T follicular helper cell (primary cell): ENCODE measurements at places on chromosomes 7 and 10.

- no peak for DNase-seq
Measured at GRCh38 chr10:79024720-79025198, 44.0 kb upstream of the ZMIZ1 start.

DNA sequence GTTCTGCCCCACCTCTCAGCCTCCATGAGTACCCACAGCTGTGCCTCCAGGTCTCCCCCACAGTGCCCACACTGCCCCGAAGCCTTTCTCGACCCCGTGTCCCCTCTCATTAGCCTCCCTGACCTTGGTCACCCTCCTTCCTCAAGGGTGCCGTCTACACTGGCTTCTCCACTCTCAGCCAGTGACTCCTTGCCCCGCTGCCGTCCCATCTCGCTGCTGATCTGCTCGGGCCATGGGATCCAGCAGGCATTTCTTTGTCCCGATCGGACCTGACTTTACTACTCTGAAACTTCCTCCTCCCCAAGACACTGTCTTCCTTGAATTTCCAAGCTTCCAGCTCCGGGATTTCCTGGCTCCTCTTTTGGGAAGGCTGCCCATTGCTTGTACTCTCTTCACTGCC, 31.3 kb downstream of the FKBP6 start:
- DNase-seq = no peak

DNA sequence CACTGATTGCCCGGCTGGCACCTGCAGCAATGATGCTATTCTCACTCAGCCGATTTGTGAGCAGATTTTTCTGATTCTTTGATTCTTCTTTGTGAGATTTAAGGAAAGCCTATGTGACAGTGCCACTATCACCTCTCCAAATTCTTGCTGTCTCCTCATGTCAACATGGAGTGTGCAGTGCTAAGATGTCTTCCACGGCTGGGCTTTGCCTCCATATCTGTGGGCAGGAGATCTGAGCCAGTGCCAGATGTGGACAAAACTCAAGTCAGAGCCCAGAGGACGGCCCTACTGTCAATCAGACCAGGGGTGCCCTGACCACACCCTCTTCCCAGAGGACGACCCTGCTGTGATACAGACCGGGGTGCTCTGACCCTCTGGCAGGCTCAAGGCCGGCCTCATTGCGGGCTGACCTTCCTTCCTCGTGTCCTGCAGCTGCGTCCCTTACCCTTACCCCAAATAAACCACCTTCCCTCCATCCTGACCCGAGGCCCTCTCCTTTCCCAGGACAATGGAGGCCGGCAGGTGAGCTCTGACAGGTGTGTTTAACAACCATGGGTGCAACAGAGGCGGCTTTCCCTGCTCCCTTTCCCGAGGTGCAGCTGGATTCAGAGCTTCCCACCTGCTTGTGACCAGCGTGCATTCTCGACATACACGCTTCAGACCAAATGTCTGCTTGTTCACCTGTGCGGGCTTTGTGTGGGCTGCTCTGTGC, 221.4 kb downstream of the ADARB2 start:
- DNase-seq = no peak

GRCh38 chr7:43337191-43337590, 224.7 kb downstream of the HECW1 start:
- DNase-seq = no peak

GRCh38 chr10:51733057-51733456, 33.7 kb upstream of the CSTF2T start:
- DNase-seq = no peak

DNA sequence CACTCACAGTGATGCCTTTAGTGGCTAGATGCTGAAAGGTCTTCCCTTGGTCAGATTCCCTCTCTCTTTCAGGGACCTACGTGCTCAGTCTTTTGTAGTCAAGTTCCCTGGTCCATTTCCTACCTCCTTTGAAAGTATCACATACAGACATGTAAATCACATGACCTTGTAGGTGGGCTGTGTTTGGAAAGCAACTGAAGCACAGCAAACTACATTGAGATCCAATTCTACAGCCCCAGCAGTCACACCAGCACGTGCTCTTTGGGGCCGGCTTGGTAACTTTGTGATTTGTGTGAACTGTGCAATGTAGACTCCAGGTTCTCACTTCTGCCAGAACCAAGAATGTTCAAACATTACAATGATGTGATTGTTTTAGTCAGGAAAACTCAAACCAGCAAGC, 89.7 kb upstream of the PLPP4 start:
- DNase-seq = no peak

DNA sequence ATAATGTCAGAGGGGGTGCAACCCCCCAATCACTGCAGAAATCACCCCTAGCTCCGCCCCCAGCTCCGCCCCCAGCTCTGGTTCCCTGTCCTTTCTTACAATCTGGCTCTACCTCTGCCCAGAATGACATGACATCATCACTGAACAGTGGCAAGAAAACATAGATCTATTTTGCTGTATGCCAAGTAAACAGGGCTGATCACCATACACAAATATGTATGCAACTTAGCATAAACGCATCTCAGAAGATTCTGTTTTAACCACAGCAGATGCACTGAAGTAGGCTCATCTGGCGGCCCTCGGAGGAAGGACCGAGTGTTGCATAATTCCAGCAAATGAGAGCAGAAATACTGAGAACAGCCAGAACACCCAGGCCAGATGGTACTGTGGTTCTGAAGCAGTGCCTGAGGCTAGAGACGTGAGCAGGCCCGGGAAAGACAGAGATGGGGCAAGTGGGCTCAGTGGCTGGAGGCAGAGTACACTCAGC, 293.3 kb upstream of the KLF14 start:
- peak; percentile 46 for DNase-seq

DNA sequence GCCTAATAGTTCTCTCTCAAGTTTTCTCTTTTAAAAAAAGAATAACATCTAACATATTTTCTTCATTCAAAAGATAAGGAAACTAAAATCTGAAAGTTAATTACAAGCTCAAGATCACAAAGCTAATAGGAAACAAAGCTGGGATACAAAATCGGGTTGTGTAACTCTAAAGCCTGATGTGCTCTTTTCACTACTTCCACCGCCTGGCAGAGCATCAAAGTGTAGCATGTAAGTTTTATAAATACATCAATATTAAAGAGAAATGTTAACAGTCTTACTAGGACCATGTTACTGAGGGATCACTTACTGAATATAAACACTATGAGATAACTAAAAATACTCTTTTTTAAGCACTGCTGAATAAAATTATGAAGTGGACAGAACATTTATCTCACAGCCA, 97.2 kb downstream of the KMT2C start:
- no peak for DNase-seq

DNA sequence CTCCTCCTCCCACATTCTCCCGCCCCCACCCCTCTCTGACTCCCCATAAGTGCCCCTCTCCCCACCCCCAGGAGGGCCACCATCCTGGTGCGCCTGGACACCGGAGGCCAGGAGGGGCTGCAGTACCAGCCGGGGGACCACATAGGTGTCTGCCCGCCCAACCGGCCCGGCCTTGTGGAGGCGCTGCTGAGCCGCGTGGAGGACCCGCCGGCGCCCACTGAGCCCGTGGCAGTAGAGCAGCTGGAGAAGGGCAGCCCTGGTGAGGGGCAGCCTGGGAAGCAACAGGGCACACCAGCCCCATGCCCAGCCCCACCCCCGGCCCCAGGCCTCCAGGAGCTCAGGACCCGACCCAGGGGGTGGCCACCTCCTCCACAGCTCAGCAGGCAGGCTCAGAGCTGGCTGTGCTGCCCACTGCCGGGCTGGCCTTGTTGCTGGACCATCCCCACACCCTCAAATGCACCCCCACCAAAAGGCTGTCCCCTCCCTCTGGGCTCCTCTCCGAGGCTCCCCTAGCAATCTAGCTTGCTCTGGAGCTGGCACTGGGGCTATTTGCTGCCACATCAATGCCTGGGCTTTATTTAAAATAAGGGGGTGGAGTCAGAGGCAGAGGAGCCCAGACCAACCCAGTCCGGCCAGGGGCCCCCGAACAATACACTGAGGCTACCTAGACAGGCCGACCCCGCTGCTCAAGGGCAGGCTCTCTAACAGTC, 14.8 kb downstream of the ATG9B start:
- no peak for DNase-seq

- peak; percentile 55 for DNase-seq
Measured at GRCh38 chr10:29735628-29736365, 101.0 kb upstream of the SVIL start.

- no peak for DNase-seq
Measured at GRCh38 chr7:25951414-25952260, 200.4 kb upstream of the NFE2L3 start.

DNA sequence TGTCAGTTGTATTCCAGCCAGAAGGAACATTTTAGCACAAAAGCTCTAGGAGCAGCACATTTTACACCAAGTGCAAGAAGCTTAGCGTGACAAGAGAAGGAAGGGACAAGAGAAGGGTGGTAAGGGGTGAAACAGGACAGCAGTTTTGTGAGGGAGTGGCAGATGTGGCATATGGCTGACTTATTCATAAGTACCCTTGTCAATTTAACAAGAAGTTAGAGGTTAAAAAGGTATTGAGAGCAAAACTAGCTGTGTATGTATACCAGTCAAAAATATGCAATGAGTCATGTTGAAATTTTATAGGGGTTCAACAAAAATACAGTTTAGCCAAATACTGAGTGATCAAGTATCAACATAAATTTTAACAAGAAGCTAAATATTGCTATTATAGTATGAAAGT, 561.5 kb upstream of the POT1 start:
- no peak for DNase-seq

DNA sequence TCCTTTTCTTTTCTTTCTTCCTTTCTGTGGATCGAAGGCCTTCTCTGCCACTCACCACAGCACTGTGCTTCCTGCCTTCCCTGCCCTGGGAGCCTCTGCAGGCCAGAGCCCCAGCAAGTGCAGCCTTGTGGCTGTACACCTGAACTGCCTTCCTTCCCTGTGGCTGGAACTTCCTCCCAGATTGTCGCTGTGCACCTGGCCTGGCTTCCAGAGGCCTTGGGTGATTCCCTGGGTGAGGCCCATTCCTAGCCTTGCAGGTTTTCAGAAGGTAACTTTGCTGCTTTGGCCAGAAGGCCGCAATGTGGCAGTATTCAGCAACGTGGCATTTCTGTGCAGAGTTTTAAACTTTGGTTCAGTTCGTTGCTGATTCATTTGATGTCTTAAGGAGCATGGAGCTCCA, 50.1 kb upstream of the RASGEF1A start:
- no peak for DNase-seq

DNA sequence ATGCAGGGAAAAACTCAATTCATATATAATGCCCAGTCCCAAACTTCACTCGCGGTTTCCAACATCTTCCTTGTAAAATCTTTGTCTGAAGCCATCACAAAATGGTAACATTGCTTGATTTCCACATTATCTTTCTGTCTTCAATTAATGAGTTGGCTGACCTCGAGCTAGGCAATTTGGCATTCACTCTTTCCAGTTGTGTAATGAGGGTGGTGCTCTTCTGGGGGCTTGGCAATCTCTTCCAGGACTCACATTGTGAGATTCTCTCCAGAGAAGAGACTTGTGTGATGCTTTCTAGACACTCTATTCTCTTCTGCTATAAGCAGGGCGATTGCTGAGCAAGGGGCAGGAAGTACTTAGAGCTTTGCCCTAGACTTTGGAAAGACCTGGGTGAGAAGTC, 179.5 kb downstream of the JCAD start:
- no peak for DNase-seq

- no peak for DNase-seq
Measured at GRCh38 chr7:26153823-26154783, 2.1 kb downstream of the NFE2L3 start.

- DNase-seq = no peak
Measured at GRCh38 chr10:63712717-63713115, 191.5 kb downstream of the REEP3 start.

DNA sequence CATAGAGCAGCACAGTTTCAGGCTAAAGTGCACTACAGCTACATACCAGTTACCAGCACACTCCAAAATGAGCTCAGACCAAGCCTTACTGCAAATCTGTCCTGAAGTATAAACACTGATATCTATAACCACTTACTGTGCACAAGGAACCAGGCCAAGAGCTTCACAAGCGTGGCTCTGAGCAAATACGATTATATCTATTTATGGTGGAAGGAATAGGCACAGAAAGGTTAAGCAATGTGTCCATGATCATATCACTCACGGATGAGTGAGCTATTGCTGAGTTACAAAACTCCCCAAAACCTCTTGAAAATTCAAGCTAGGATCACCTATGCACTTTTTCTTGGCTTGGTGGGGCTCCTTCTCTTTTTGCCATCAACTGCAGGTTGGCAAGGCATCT, 84.9 kb downstream of the GPAM start:
- no peak for DNase-seq

GRCh38 chr10:63374991-63375390, 90.8 kb downstream of the JMJD1C start:
- DNase-seq = no peak

- DNase-seq = no peak
Measured at GRCh38 chr10:87752566-87752965, 65.5 kb downstream of the ATAD1 start.

GRCh38 chr7:8380130-8380529, 53.3 kb upstream of the NXPH1 start:
- no peak for DNase-seq

DNA sequence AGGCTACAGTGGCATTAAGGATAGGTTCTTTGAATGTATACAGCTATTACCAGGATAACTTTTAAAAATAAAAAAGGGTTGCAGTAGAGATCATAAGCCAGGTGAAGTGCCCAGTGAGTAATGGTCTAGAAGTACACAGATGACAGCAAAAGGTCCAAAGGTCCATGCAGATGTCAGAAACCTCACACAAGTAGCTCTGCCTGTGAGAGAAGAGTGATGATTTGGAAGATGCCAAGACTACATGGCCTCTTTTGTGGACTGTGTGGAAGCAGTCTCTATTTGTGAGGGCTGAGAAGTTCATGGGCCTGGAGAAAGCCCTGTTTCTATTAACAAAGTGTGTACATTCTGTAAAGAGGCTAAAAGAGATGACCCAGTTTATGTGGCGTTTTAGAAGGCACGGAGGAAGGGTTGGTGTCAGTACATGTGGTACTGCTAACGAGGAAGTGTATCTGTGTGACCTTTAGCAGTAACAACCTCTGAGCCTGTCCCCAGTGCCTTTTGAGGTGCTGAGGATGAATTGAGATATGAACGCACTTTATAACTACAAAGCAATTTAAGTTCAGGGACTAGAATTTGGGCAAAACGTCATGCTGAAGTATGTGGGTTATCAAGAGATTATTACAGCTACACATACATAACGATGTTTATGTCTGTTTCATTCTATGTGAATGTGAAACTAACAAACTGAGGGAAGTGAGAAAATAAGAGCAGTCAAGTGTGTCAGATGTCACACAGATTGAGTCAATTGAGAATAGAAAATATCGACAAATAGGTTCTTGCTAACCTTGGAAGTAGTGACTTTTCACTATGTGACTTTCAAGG, 7.6 kb downstream of the CYCS start:
- DNase-seq = no peak

DNA sequence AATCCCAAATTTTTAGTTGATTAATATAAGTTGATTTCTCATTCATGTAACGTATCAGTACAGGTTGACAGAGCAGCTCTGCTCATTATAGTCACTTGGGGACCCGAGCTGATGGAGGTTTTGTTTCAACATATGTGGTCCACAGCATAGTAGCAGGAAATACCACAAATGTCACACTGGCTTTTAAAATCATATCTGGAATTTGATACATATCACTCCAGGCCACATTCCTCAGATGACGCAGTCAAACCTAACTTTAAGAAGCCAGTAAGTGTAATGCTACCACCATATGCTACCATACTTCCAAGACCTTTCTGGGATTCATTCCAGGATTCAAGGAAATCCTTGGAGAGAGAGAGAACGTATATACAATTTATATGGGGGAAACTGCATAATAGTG, 156.3 kb downstream of the PHF14 start:
- DNase-seq = no peak
